ENCODE measurements at places on chromosomes 16 and 17.

- no peak for DNase-seq
Measured at GRCh38 chr17:32910769-32911168, 17.2 kb upstream of the TMEM98 start.

DNA sequence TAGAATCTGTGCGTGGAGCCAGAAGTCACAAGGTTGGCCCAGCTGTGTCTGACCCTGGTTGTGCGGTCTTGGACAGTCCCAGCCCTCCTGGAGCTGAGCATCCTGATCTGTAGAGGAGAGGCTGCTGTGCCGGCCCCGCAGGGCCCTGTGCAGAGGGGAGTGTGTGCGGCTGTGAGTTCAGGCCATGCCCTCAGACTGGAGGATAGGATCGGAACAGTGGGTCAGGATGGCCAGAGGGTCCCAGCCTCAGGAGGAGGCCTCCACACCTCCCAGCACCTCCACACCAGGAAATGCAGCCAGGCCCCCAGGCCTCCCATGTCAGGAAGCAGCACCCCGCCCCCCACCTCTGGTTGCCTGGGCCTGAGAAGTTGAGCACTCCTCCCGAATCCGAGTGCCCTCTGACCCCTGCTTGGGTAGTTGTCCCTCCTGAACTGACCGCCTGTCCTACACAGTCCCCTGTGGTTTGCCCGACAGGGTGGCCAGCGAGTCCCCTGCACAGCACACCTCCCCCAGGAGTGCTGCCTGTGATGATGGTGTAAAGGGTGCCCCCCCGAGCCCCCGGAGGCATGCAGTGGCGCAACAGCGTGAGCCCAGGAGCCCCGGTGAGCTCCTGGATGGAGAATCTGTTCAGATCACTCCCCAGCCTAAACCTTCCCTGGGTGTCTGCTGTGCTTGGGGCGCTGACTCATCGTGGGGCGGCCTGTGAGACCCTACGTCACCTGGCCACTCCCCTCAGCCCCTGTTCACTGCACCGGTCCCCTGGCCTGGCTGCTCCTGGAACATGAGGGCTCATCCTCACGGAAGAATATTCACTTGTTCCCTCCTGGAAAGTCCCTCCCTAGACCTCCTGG is 285.2 kb downstream of the SEC14L1 start:
- peak; percentile 58 for DNase-seq

DNA sequence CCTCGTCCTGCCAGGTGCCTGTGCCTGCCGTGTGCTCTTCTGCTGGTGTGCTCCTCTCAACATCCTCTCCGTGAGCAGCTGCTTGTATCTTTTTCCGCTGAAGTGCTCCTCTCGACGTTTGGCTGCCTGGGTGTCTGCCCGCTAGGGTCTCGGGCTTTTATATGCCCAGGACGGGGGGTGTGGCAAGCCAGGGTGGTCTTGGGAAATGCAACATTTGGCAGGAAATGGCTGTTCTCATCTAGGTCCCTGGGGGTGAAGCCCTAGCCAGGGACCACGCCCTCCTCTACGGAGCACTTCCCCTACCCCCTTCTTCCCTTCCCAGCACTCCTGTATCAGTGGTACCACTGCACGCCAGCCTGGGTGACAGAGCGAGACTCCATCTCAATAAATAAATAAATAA is 49.4 kb downstream of the IQCK start:
- DNase-seq, result no peak

- no peak for DNase-seq
Measured at GRCh38 chr16:7820816-7821215, 488.2 kb downstream of the RBFOX1 start.

DNA sequence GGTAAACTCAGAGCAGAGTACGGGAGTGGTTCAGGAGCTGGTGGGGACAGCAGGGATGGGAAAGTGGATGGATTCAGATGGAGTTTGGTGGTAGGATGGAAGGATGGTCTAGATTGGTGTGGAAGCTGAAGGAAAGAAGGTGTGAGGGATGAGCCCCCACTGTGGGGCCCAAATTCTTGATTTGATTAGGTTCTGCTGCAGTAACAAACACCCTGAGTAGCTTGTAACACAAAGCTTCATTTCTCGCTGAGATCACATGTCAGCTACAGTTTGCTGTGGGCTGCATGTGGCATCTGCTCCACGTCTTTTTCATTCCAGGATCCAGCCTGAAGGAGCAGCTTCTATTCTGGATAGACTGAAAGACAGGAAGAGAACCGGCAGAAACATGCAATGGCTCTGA is 143.8 kb downstream of the IRX3 start:
- DNase-seq, result no peak

- no peak for DNase-seq
Measured at GRCh38 chr17:68460146-68460545, 2.9 kb upstream of the WIPI1 start.

Measured in activated T-helper 1 cell treated with Interleukin-2 at 50 U/mL for 16 hours (primary cell).